HepG2 (cell line): ENCODE measurements at places on chromosomes 1 and 21. TPM values are rescaled to one million over a fixed set of nuclear protein-coding genes. Genes with fewer than 3 reads are reported as not detected.

The B3GALT5 gene
- total RNA-seq = 0.02 TPM in 1 of 2 replicates, not detected in the other

The FAM177B gene
- not detected in 2 replicates for total RNA-seq

The SLC45A1 gene
- not detected in 2 replicates for total RNA-seq

- no peak for DNase-seq
These were observed 56.7 kb upstream of the PUM1 start for GRCh38 chr1:31122101-31122735.

DNA sequence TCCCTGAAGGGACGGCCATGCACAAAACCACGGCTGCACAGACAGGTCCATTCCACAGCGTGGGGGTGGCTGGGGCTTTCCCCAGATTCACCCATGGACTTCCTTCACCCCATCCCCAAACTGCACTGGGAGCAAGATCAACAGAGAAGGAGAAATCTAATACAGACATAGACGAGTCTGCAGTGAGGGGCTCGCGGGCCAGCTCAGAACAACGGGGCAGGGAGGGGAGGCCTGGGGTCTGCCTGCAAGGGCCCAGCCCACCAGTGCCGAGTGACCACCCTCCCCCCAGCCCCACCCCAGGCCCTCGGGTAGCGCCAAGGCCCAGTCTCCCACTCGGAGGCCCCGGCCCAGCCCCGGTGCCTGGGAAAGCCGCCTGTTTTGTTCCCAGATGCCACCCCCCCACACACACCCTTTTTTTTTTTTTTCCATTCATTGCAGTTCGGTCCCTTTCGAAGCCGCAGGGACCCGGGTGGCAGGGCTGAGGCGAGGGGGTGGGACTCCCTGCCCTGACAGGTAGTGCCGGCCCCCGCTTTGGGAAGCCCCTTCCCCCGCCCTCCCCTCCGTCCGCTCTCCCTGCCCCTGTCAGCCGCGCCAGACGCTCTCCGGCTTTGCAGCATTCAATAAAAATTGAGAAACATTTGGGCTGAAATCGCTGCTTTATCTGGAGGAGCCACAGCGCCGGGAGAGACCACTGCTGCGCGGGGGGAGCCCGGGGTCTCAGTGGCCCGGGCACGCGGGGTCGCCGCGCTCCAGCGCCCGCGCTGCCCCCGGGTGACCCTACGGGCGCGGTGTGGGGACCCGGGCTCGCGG, 543 bp upstream of the EPHB2 start:
- no peak for DNase-seq

- no peak for DNase-seq
These were observed 327.3 kb upstream of the SGIP1 start for GRCh38 chr1:66206563-66207144.
